Stimulated activated CD8-positive, alpha-beta memory T cell treated with anti-CD3 and anti-CD28 coated beads, Interleukin-15, amount 100 ng/mL, for 24 hours (primary cell): ENCODE measurements at places on chromosomes 12 and 14.

GRCh38 chr12:38328306-38328895 lies 11.8 kb downstream of the ALG10B start:
- DNase-seq: no peak

DNA sequence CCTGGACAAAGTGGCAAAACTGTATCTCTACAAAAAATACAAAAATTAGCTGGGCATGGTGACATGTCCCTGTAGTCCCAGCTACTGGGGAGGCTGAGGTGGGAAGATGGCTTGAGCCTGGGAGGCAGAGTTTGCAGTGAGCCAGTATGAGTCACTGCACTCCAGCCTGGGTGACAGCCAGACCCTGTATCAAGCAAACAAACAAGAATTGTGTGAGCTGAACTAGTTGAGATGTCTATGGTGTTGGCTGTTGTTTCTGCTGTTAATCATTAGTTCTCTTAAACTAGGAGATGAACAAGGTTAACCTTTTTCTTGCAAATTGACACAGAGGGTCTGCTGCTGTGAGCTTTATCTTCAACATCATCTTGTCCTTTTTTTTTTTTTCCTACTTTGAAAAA lies 23.6 kb downstream of the RASSF3 start:
- DNase-seq: no peak

DNA sequence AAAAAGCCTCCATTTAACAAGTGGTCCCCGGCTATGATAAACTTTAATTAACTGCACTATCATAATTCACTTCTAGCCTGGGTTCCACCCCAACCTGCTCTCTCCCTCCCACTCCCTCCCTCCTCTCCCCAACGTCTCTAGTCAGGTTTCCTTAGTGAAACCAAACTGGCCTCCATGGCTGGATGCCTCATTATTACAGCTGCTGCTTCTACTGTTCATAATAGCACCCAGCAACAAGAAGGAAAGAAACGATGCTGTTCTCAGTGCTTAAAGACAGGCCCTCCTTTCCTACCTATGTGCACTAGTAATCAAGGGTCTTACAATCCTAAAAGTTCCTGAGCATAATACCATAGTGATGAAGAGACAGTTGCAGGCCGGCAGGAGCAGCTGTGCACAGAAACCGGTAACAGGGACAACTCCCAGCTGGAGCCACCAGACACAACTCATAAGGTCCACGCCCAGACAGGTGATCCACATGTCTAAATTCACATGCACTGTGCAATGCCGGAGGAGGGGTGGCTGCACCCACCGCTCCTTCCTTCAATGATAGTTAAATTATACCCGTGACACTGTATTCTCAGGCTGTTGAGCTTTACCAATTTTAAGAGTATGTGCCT lies 6.2 kb downstream of the IRF2BPL start:
- no peak for DNase-seq

DNA sequence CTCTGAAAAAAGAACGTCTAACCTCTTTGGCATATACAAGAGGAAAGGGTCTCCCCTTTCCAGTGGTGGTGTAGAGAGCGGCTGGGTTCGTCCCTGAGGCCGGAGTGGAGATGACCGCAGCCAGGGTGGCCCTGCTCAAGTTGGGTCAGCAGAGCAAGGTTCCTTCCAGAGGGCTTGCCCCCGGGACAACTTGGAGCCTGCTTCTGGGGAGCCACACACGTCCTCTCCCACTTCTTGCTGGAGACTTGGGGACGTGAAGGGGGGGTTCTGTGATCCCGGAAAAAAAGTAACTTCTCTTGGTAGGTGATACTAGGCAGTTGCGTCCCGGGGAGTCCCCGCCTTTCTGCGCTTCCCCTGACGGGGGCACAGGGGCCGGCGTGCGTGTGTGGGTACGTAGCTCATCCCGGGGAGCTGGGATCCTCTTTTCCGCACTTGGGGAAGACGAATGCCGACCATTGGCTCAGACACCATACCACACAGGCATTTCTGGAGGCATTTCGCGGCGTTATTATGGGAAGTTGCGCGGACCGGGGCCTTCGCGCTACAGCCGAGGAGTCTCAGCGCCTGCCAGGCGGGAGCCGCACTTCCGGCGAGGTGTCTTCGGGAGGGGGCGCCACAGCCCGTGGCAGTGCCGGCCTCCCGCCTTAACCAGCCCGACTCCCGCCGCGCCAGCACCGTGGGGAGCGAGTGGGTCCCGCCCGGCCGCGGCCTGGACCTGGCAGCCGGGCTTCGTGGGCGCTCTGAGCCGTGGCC lies 14.8 kb upstream of the PAX9 start:
- DNase-seq: no peak

DNA sequence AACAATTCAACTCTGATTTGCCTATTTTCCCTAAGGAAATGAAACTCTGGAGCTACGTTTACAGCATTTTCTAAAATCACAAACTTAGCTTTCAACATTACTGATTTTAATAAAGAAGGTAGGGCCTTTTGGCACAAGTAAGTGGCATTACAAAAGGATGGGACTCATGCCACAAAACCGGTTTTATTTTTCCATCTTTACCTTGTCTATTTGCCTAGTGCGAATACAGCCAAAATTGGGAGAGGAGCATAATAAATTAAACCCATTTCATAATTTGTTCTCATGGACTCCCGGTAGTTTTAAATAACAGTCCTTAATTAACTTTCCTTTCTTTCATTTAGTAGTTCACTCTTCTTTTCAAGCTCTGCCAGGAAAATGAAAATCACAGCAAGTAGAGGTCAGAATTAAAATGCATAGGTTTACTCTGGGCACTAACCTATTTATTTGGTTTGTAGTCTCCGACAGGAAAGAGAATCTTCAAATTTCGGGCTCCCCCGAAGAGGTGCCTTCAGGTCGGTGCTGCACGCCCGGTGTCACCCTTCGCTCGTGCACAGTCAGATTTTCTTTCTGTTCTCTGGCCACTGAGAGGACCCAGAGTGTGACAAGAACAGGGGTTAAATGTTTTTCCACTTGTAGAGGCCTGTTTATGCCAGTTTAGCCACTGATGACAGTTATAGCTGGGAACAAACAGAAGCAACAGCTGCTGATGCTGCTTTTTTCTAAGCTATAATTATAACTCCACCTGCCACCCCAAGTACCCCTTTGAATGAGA lies at the start of gene BEST3:
Gene BEST3, minus strand, starts transcription at position 535 of the 772 bp plus-strand sequence. CDS start 1,505 bp downstream, outside the sequence.
- no peak for DNase-seq

DNA sequence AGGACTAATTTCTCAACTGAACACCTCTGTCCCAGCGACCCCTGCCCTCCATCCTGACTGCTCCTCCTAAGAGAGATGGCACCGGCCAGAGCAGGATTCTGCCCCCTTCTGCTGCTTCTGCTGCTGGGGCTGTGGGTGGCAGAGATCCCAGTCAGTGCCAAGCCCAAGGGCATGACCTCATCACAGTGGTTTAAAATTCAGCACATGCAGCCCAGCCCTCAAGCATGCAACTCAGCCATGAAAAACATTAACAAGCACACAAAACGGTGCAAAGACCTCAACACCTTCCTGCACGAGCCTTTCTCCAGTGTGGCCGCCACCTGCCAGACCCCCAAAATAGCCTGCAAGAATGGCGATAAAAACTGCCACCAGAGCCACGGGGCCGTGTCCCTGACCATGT lies 756 bp downstream of the RNASE7 start:
- DNase-seq: no peak

GRCh38 chr12:25929142-25929541 lies 29.3 kb upstream of the RASSF8 start:
- no peak for DNase-seq

DNA sequence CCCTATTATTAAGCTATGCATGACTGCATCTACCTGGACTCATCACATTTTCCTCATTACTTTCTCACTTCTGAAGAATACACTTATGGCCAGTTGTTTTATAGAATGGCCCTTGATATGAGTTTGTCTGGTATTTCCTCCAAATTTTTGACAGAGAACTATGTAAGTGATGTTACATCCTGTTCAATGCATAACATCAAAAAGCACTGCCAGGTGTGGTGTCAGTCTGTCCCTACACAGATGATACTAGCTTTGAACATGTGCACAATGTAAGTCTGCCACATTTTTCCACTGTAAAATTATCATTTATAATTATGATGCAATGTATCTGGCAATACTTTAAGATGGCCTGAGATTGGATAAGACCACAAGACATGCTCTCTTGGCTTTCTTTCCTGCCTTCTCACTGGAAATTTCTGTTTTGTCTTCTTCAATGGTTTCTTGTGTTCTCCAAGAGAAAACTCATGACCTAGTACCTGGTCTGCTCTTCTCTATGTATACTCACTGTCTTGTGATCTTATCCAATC lies 28.3 kb downstream of the HEATR5A start:
- DNase-seq: no peak

- DNase-seq: no peak
Observed at GRCh38 chr12:57444744-57445143, 10.2 kb downstream of the INHBC start.

GRCh38 chr12:101501410-101501995 lies 26.4 kb downstream of the SPIC start:
- DNase-seq: no peak

- DNase-seq: no peak
Observed at GRCh38 chr14:93049867-93050331, 65.8 kb downstream of the ITPK1 start.

- no peak for DNase-seq
Observed at GRCh38 chr12:16492820-16493797, 112.9 kb downstream of the LMO3 start.

GRCh38 chr12:6316921-6317692 lies 6.6 kb downstream of the PLEKHG6 start:
- no peak for DNase-seq

GRCh38 chr14:69459122-69459521 lies 25.4 kb upstream of the PLEKHD1 start:
- DNase-seq: no peak

GRCh38 chr12:25155022-25155576 lies 39.9 kb downstream of the DNAI7 start:
- no peak for DNase-seq

- no peak for DNase-seq
Observed at GRCh38 chr12:14171106-14171505, 189.7 kb upstream of the GRIN2B start.

- DNase-seq: no peak
Observed at GRCh38 chr12:58095002-58095401, 153.6 kb downstream of the ATP23 start.

GRCh38 chr12:128025589-128026245 lies 241.3 kb upstream of the TMEM132C start:
- DNase-seq: no peak

- no peak for DNase-seq
Observed at GRCh38 chr12:92129609-92130008, 16.0 kb downstream of the BTG1 start.

DNA sequence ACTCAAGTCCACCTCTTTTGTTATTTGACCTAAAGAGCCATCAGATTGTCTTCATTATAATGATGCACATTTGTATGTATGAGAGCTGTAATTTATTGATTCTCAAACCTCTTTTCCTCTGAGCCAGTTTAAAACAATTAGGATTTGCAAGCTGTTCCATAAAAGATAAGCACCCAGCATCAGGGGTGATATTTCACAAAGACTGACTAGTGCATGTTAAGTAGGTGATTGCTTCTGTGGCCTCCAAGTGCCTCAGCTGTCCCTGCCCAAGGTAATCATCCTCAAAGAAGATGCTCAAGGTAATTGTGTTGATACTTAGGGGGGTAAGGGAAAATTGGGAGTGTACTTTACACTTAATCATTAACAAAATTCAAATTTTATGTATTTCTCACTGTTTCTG lies 18.2 kb downstream of the CEP128 start:
- no peak for DNase-seq

DNA sequence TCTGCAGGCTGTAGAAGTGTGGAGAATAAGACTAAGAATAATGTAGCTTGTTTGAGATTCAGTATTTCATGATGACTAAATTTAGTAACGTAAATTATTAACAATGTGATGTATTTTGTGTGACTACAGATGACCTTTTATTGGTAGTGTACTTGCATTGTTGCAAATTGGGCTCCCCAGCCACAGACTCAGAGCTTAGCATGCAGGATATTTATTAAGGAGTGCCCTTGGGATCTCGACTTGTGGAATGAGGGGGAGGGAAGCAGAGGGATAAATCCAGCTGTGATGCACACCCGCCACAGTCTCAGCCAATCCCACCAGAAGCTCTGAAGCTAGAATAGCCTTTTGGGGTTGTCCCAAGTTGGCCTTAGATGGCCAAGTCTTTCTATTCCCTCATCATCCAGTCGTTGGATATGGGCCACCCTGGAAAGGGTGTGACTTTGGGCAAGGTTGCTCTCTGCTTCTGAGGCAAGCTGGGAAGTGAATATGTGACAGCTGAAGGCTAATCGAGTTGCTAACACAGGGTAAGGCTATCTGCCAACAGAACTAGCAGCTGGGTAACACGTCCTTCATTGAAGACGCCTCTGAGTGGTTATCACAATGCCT lies 42.1 kb upstream of the USP44 start:
- DNase-seq: no peak

DNA sequence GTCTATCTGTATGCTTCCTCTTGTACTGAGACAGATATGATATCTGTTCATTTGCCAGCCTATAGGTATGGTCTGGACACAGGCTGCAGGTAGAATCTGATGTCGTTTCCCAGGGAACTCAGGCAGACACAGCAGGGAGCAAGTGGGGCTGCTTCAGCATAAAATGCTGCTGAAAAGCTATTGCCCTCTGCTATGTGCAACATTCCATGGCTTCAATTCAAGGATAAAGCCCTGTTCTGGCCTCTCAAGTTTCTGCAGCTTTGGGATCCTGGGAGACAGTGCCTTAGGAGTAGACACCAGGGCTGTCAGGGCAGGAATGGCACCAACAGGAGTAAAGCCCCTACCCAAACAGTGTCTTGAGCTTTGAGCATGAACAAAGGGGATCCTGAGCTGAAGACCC lies 173.5 kb downstream of the SLC41A2 start:
- no peak for DNase-seq

GRCh38 chr12:19012965-19013364 lies 116.6 kb upstream of the PLEKHA5 start:
- DNase-seq: no peak

DNA sequence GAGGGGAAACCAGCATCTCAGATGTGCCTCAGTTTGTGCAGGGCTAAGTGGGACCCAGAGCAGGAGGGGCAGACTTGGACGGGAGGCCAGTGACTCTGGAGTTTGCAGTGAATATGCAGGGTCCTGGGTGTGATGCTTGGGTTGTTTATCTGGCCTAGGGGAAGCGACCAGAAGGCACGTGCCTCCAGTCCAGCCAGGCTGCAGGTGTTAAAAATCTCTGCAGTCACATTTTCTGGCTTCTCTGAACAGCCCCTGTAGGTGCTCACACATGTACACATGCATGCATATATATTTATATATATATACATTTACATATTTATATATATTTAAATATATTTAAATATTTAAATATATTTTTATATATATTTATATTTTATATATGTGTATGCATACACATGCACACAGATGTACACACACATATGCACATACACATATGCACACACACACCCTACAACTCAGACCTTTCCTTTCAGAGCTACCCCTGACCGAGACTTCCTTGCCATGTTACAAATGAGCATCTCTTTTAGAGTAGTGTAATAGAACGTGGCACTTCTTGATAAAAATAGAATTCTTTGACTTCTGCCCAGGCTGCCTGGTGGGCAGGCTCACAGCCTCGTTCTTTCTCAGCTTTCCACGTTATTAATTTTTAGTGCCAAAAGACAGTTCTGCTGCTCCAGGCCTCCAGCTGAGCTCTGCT lies 26.8 kb upstream of the TCL1B start:
- DNase-seq: no peak

- no peak for DNase-seq
Observed at GRCh38 chr14:104983231-104983721, 2.3 kb upstream of the CLBA1 start.
